HFFc6 (cell line): ENCODE measurements at places on chromosomes 16 and 17. TPM values are rescaled to one million over a fixed set of nuclear protein-coding genes. Genes with fewer than 3 reads are reported as not detected.

The TMEM238L gene
- total RNA-seq, result not detected in 3 replicates

GRCh38 chr16:17970816-17971331, 365.7 kb downstream of the NPIPA8 start:
- H3K27me3 ChIP-seq, result peaks cover 7% of the 10 kb centered on the region; the same call in 1 of the 2 replicates
- H3K36me3 ChIP-seq, result no peaks in the 10 kb centered on the region
- no peak overlapping the region for H3K4me3 ChIP-seq
- H3K4me1 ChIP-seq, result no peaks in the 10 kb centered on the region

- no peaks in the 10 kb centered on the region for H3K27me3 ChIP-seq
- peaks cover 4% of the 10 kb centered on the region for H3K36me3 ChIP-seq
Observed at GRCh38 chr17:60745544-60745943, 67.9 kb downstream of the BCAS3 start.

GRCh38 chr17:33560165-33560564, 267.1 kb upstream of the ASIC2 start:
- DNase-seq, result no peak
- no peak overlapping the region for H3K4me3 ChIP-seq
- no peak overlapping the region for H3K27ac ChIP-seq
- no peaks in the 10 kb centered on the region; the same call in 1 of the 2 replicates for H3K36me3 ChIP-seq
- H3K27me3 ChIP-seq, result no peaks in the 10 kb centered on the region
- no peaks in the 10 kb centered on the region for H3K4me1 ChIP-seq

- peak; percentile 39 for DNase-seq
- H3K4me1 ChIP-seq, result peaks cover 24% of the 10 kb centered on the region
- no peak overlapping the region for H3K4me3 ChIP-seq
- no peaks in the 10 kb centered on the region for H3K36me3 ChIP-seq
- H3K27ac ChIP-seq, result no peak overlapping the region
Observed at GRCh38 chr16:58020628-58021521, 4.7 kb upstream of the MMP15 start.
